RCC 7860 (cell line): ENCODE measurements at places on chromosomes 3 and 15.

DNA sequence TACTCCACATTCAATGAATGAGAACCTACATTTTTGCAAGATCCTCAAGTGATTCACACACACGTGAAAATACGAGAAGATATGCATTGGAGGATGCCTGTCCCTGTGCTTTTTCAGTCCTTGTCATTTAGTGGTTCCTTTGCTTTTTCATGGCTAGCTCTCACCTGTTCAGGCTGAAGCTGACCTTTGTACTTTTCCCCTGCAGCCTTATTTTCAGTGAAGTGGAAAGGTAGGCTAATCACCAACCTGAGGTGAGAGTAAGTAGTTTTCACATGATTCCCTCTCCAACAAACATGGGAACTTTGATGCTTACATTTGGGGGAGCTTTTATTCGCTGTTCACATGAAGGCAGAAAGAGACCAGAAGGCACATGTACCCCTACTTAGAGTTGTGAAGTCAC is 8.3 kb downstream of the ITPR1 start:
- no peak for DNase-seq

GRCh38 chr3:123832692-123833397 is 51.3 kb downstream of the MYLK start:
- DNase-seq = no peak

DNA sequence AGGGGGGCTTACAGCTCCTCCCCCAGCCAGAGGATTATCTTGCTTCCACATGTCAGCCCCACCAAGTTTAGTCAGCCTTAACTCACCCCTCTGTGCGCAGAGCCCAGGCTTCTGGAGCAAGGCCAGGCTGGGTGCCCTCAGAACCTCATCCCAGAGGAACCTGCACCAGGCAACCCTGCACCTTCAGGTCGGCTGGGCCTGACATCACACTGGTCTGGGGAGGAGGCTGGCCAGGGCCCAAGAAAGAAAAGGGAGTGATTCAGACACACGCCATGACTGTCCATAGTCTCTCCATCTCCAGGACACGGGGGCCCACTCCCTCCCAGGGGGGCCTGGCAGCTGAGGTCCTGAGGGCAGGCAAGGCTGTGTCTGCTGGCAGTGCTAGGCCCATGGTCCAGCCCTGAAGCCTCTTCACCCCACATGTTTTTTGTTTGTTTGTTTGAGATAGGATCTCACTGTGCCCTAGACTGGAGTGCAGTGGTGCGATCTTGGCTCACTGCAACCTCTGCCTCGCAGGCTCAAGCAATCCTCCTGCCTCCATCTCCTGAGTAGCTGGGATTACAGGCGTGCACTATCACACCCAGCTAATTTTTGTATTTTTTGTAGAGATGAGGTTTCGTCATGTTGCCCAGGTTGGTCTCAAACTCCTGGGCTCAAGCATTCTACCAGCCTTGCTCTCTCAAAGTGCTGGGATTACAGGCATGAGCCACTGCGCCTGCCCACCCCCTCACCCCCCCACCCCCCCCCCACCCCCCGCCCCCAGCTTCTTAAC is 11.1 kb downstream of the TNK2 start:
- peak; percentile 77 for DNase-seq

GRCh38 chr3:134794323-134794722 is 737 bp upstream of the EPHB1 start:
- DNase-seq = no peak

DNA sequence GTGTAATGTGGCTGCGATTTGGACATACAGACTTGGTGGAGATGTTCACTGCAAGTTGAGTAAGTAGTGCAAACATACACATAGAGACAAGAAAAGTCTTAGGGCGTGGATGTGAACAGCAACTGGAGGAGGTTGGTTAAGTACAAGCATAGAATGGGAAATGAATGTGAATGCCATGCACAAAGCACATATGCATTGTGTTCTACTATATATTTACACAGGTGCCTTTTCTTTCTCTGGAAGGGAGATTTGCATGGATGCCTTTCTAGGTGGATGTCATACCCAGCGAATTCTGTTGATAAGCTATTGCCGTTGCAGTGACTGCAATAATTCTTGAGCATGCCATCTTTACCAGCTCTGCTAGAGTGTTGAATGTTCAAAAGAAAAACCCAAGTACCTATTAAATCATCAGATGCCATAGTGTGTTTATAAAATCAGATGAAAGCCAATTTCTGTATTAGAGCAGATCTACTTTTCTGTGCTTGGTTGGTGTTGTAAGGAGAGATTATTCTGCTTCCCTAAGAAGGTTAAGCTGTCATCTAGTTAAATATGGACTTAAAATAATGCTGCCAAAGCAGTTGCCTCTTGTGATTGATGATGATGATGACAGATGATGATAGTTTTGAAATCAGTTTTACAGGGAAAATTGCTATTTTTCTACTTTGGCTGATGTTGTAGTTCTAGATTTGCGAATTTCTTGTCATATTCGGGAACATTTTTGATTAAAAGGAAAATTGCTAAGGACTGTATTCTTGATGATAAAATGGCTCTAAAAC is 148.4 kb downstream of the CNTN4 start:
- no peak for DNase-seq

DNA sequence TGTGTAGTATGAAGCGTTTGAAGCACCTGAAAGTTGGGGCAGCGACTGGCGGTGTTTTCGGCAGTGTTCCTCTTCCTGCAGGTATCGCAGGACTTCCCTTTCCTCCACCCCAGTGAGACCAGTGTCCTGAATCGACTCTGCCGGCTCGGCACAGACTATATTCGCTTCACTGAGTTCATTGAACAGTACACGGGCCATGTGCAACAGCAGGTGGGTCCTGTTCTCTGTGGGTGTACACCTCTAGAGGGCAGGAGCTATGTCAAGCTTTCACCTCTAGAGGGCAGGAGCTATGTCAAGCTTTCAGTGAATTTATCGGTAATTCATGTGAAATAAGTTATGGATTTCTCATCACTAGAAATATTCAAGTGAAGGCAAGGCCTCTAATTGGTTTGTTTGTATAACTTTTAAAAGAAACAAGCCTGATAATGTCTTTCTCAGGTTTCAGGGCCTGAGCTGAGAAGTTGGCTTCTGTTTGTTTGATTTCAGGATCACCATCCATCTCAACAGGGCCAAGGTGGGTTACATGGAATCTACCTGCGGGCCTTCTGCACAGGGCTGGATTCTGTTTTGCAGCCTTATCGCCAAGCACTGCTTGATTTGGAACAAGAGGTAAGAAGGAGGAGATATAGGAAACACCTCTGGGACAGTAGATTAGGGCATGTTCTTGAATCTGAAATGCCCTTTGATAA is 5.3 kb downstream of the TUBGCP4 start:
- no peak for DNase-seq

DNA sequence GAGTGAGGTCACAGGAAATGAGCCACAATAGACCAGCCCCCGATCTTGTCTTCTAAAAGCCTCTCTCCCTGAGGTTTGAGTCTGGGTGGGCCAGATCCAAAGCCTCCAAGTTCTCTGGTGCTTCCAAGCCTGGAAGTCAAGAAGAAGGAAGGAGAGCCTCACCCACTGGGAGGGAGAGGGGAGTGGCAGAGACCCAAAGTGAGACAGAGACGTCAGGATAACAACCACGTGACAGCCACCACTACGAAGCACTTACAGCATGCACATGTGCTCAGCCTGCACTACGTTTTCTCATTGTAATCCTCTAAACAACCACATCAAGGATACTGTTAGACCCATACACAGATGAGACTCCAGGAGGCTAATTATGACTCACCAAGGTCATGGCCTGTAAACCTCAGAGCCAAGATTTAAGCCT is 197.3 kb upstream of the LINGO1 start:
- no peak for DNase-seq

DNA sequence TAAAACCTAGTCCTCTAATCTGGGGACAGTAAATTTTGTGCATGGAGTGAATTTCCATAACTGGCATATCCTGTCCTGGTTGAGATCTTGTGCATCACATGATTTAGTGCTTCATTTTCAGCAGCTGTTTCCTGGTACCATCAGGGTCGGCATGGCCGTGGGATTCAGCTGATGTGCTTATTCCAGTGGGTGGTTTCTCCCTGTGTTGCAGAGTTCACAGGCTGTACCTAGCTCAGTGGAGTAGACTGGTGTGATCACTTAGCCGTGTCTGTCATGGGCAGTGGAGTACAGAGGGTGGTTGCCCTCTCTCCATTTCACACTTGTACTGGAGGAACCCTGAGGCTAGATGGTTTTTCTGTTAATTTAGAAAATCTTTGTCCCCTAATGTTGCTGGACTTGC is 228.5 kb downstream of the PTPRG start:
- DNase-seq = no peak

GRCh38 chr3:134300520-134300919 is 49.9 kb upstream of the RYK start:
- DNase-seq = no peak

DNA sequence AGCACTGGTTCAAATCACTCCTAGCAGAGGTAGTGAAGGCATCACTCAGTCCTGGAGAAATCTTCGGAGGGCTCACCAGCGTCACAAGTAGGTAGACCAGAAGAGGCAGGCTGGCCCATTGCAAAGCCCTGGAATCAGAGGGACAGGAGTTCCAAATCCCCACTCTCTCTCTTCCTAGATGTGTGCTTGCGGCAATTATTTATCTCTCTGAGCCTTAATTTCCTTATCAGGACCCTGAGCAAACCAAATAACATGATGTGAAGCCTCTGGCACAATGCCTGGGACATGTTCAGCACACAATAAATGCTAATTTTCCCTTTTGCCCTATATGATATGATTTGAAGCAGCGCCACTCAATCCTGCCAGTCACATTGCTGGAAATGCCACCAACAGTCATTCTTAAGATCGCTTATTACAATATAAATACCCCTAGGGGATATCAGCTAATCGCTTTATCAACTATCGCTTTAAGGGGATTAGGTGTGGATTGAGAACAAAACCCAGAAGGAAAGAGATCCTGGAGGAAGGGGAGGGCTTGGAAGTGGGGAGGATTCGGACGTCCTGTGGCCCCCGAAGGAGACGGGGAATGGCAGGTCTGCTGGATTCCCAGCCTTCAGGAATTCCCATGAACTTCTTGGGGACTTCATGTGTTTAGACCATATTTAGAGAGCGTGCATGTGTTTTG is 59.5 kb upstream of the TSEN2 start:
- no peak for DNase-seq

DNA sequence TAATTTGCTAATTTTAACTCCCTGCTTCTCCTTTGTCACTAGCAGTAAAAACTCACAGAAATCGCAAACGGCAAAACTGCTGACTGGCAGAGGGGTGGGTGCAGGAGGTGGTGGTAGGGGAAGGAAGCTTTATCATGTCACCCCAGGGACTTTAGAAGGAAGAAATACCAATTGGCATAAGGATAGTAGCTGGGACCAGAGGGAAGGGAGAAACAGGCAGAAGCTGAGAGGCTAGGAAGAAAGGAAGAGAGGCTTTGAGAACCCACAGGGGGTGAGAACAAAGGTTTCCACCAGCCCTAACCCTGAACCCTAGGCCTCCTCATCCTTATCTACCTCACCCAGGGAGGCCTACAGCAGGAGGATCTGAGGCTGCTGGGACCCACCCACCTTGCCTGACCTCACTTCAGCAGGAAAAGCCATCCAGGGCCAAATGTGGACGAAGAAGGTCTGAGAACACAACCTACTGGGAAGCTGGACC is 10.7 kb downstream of the ITGB5 start:
- no peak for DNase-seq

DNA sequence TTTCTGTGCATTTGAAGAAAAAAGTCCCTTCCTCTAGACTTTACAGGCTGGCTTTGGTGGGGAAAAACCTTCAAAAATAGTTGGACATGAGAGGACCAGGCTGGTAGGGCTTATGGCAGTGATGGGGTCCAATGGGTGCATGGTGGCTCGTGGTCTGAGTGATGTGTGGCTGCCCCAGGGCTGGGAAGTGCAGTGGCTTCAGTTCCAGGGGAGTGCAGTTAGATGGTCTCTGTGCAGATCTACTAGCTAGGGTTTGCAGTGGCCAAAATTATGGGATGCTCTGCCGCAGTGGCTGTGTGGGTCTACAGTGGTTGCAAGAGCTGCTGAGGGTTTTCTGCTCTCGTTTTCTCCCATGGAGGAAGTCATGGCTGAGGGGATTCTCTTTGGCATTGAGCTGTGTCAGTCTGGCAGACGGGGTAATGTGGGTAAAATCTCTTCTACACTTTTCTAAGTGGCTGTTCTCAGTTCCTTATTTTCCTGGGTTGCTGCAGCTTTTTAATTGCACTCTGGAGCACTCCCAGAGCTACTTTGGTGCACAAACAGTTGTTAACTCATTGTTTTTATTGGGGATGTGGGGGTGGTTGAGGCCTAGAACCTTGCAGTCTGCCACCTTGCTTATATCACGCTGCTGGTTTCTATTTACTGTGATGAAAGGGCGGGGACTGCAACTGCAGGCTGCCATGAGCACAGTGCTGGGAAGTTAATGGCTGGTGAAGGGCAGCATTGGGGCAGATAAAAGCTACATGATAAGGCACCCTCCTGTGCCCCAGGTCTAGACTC is 1324.6 kb downstream of the NSUN3 start:
- DNase-seq = no peak

DNA sequence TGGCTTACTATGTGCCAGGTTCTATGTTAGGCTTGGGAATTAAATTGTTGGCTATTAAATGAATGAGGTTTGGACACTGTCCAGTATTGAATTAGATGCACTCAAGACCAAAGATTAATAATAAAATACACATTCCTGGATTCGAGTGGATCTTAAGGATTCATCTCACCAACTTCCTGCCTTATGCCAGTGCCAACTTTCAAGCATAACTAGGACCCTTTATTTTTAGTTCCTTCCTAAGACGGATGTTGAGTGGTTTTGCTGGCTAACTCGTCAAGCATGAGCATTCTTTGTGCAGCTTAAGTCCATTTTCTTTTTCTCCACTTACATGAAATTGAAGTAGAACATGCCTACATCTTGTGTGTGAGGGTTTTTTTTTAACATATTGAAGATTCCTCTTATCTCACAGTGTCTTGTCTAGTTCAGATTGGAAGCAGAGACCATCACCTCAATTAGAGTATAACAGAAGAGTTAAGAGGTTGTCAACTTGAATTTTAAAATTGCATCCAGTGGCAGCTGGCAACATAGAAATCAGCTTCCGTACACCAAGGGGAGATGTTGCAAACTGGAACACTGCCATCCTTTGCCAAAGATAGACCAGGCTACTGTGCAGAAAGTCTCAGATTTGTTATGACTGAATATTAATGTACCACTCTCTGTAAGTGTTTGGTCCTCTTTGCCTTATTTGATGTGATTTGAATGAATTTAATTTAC is 106.3 kb upstream of the BFSP2 start:
- no peak for DNase-seq

DNA sequence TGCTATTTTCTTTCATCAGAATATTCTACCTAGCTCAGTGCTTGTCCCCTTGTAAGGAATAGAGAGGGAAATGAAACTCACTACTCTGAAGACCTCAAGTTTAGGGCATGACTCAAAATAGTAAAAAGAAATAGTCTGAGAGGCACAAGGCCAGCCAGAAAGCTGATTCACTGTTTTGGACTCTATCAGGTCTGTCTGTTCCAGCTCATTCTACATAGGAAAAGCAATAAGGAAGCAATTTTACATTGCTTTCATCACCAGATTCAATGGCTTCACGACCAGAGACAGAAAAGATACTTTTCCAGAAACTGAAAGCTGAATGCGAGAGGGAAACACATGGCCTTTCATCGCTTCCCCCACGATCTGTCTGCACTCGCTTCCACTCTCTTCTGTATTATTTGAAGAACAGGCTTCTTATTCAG is 276.0 kb downstream of the GBE1 start:
- no peak for DNase-seq

GRCh38 chr3:141544697-141545096 is 57.9 kb downstream of the RASA2 start:
- DNase-seq = no peak

GRCh38 chr3:31179768-31180167 is 285.3 kb upstream of the GADL1 start:
- DNase-seq = no peak
